ENCODE measurements at places on chromosomes 6 and 20. TPM values are rescaled to one million over a fixed set of nuclear protein-coding genes. Genes with fewer than 3 reads are reported as not detected.

TGM3 gene
- not detected for total RNA-seq

APOM gene
- 1.2 TPM for total RNA-seq

GNRH2 gene
- not detected for total RNA-seq

BPIFB3 gene
- not detected for total RNA-seq

MYH7B gene
- 0.33 TPM for total RNA-seq

TMEM200A gene
- total RNA-seq: 116 TPM

LGSN gene
- total RNA-seq: not detected

TRIM40 gene
- not detected for total RNA-seq

PDYN gene
- not detected for total RNA-seq

ARHGAP18 gene
- 45.6 TPM for total RNA-seq

ADGB gene
- not detected for total RNA-seq

CAGE1 gene
- 0.11 TPM for total RNA-seq

RXRB gene
- 23.9 TPM for total RNA-seq

MMP24 gene
- total RNA-seq: 0.11 TPM
